ENCODE measurements at places on chromosomes 5 and 9.

- no peak for DNase-seq
These were observed 13.1 kb upstream of the NCS1 start for GRCh38 chr9:130159057-130159456.

- DNase-seq, result no peak
These were observed 31.0 kb upstream of the ANKRD34B start for GRCh38 chr5:80600943-80601693.

DNA sequence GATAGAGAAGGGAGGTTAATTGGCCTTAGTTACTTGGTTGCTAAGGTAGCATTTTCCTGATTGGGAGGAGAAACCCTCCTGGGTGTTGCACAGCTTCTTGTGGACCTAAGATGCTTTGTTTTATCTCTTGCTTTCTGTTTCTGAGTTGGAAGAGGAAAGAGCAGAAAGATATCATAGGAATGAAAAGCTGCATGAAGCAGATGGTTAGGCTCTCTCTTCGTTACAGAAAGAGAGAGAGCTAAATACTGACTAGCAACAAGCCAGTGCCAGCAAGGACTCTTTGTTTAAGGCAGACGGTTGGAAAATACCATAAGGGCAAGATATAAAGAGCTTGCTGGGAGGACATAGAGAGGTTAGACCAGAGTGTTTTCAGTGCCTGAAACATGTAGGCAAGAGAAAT is 103.1 kb downstream of the ATG10 start:
- DNase-seq, result no peak

- no peak for DNase-seq
These were observed 273.3 kb upstream of the ANKRD55 start for GRCh38 chr5:56506211-56506965.

GRCh38 chr5:126096442-126097006 is 326.7 kb upstream of the GRAMD2B start:
- DNase-seq, result no peak
